Sigmoid colon (tissue), 7 donors: ENCODE measurements at places on chromosomes 7 and 10. TPM values are rescaled to one million over a fixed set of nuclear protein-coding genes. Genes with fewer than 3 reads are reported as not detected.

DNA sequence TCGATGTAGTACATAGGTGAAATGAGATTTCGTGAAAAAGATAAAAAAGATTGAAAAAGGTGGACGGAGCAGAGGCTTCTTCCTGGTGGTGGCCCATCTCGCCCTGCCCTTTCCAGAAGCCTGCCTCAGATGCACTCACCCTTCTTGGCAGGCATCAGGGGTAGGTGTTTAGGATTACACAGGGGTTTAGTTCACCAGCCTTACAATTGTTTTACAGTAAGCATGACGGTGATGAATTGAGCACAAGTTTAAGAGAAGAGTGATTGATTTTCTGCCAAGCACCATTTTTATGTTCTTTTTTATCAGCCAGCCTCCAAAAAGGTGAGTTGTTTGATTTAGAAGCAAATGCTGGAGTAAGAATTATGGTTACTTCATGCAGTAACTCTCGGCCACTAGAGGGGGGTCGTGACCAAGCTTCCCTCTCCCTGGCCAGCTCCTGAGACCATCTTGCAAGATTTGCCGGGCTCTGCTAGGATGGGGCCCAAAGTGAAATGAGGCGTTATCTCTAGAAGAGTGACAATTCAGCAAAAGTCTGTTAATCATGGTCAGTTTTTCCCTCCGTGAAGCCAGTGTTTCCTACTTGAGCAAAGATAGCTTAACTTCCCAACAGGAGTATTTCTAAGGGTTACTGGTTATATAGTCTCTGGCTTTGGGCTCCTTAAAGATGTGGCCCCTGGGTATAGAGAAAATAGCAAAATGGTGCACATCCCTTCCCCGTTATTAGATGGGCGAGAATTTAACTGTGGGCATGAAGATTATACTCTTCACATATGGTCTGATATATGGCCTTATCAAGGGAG lies 228.8 kb downstream of the BMPER start:
- H3K27me3 ChIP-seq: no peaks in the 10 kb centered on the region
- DNase-seq: peak; percentile 74
- no peak overlapping the region for H3K4me3 ChIP-seq
- no peaks in the 10 kb centered on the region for H3K4me1 ChIP-seq

DNA sequence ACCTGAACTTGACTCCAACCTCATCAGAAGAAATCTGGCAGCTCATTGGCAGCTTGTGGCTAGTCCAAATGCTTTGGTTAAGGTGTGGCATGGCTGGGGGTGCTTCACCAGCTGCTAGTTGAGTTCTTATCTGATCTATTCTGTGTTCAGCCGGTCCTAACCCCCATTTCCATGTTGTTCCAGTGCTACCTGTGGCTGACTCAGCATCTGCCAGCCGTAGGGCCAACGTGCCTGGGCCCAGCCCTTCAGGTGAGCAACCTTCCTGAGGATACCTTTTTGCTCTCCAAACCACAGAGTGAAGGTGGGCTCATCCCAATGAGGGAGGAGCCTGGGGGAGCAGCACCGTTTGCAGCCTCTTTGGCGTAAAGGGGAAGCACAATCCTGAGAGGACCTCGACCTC lies 46.8 kb upstream of the C10orf120 start:
- H3K4me3 ChIP-seq: no peak overlapping the region
- no peaks in the 10 kb centered on the region for H3K4me1 ChIP-seq
- no peaks in the 10 kb centered on the region for H3K36me3 ChIP-seq
- no peak overlapping the region for H3K27ac ChIP-seq
- DNase-seq: no peak

GRCh38 chr7:100641860-100642533 lies 645 bp upstream of the TFR2 start:
- no peaks in the 10 kb centered on the region for H3K4me1 ChIP-seq
- no peak overlapping the region for H3K4me3 ChIP-seq
- no peak for DNase-seq
- H3K36me3 ChIP-seq: no peaks in the 10 kb centered on the region

DNA sequence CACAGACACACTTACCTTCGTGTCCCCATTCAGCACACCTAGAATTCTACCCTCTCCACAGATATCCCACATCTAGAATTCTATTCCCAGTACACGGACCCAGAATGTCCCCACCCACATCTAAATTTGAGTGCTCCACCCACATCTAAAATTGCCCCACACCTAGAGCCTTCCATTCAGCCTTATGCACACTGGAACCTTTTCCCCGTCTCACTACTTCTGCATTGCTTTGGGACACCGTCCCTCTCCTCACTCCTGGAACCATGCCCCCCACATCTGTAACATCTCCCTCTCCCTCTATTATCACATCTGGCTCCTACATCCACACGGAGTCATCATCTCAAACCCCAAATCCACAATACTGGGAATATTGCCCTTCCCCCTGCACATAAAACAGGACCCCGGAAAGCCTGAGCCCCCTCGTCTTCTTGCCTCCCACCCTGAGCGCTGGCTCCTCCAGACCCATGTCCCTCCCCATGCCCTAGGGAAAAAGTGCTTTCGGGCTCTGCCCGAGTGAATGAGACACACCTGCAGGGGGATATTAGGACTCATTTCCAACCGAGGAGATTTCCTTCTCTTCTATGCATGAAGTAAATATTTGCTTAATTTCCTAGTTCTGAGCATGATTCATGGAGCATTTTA lies 125.8 kb upstream of the UNC5B start:
- no peak overlapping the region for H3K4me3 ChIP-seq
- no peaks in the 10 kb centered on the region for H3K36me3 ChIP-seq
- no peaks in the 10 kb centered on the region for H3K27me3 ChIP-seq
- H3K27ac ChIP-seq: no peak overlapping the region

GRCh38 chr7:125363873-125364272 lies 434.2 kb upstream of the POT1 start:
- H3K4me1 ChIP-seq: no peaks in the 10 kb centered on the region
- DNase-seq: no peak
- H3K4me3 ChIP-seq: no peak overlapping the region
- H3K36me3 ChIP-seq: no peaks in the 10 kb centered on the region
- H3K27ac ChIP-seq: no peak overlapping the region

- H3K4me1 ChIP-seq: no peaks in the 10 kb centered on the region
- DNase-seq: no peak
- no peak overlapping the region for H3K27ac ChIP-seq
These were observed 105.4 kb upstream of the LAMB4 start for GRCh38 chr7:108235451-108236061.

DNA sequence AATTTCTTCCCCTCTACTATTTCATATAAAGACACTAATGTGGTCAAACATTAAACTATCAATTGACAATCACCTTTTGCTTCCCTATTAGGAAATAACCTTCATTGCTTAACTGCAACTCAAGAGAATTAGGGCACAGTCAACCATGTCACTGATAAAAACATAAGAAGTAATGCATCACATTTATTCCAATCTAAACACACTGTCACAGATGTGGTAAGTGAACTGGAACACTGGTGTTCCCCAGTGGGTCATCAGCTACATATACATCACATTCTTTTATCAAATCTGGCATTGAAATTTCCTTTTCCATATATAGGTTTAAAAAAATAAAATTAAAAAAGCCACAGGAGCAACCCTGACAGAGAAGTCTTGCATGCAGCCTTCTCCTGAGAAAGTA lies 3.7 kb downstream of the TRIL start:
- H3K4me3 ChIP-seq: no peak overlapping the region
- no peak overlapping the region for H3K27ac ChIP-seq
- H3K36me3 ChIP-seq: no peaks in the 10 kb centered on the region
- no peak for DNase-seq
- peaks cover 53% of the 10 kb centered on the region for H3K4me1 ChIP-seq

The LIPK gene
- not detected for total RNA-seq

The LOXL4 gene
- total RNA-seq: 6.7 TPM

The TUBB8 gene
- total RNA-seq: 0.55 TPM
